ENCODE measurements at places on chromosomes 7 and 10.
A peak's percentile ranks its signal among the peaks of the same experiment; 100 is the strongest.

DNA sequence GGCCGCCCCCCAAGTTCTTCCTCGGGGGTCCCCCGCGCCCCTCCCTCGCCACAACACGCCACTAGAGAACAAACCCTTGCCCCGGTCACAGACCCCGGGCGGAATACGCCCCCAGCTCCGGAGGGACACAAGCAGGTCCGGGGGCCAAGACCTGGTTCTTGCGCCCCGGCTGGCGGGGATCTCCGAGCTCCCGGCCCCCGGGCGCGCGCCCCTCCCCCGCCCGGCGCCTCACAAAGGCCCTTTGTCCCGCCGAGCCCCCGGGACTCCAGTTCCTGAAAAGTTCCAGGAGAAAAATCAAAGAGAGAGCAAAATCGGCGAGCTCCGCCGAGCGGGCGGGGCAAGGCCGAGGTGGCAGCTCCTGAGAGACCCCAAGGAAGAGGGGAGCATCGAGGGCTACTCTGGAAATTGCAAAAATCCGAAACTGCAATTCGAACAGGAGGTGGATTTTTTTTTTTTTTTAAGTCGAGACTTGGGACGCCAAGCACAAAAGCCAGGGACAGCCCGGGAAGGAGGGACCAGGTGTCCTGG lies 4.0 kb downstream of the TNRC18 start:
- no peak for DNase-seq

GRCh38 chr7:35549781-35550180 lies 145.2 kb downstream of the HERPUD2 start:
- no peak for DNase-seq

- DNase-seq, result peak; percentile 91
Observed at GRCh38 chr10:102120142-102120990, at the start of gene LDB1. LDB1 (minus strand) TSS chr10:102120368; CDS start chr10:102120110, 258 bp downstream.

DNA sequence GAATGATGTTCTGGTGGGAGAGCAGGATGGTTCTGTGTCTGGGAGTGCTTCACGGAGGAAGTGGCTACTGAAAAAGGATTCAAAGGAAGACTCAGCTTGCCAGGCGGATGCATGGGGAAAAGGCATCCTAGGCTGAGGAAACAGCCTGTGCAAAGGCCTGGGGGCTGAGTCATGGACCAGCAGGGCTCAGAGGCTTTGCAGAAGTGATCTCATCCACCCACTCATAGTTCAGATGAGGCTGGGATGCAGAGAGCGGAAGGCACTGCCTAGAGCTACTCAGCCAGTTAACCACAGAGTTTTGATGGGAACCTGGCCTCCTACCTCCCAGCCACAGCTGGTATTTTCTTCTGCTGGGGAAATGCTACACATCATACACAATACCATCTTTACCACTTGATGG lies 15.8 kb upstream of the ADAMTS14 start:
- DNase-seq, result peak; percentile 99

DNA sequence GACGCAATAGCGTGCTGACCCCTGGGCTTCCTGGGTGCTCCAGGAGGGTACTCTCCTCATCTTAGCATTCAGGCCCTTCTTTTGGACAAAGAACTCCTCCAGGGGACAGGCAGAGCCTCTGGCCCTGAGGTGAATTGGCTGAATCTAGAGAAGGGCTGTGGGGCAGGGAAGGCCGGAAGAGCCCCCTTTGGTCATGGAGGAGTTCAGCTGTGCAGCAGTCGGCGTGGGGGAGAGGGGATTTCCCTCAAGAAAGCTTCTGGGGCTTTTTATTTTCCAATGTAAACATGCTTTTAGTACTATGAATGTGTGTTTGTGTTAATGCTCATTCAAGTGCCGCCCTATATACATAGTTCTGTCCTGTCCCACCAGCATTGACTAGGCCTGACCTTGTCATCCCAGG lies 38.8 kb downstream of the FIGNL1 start:
- DNase-seq, result no peak

DNA sequence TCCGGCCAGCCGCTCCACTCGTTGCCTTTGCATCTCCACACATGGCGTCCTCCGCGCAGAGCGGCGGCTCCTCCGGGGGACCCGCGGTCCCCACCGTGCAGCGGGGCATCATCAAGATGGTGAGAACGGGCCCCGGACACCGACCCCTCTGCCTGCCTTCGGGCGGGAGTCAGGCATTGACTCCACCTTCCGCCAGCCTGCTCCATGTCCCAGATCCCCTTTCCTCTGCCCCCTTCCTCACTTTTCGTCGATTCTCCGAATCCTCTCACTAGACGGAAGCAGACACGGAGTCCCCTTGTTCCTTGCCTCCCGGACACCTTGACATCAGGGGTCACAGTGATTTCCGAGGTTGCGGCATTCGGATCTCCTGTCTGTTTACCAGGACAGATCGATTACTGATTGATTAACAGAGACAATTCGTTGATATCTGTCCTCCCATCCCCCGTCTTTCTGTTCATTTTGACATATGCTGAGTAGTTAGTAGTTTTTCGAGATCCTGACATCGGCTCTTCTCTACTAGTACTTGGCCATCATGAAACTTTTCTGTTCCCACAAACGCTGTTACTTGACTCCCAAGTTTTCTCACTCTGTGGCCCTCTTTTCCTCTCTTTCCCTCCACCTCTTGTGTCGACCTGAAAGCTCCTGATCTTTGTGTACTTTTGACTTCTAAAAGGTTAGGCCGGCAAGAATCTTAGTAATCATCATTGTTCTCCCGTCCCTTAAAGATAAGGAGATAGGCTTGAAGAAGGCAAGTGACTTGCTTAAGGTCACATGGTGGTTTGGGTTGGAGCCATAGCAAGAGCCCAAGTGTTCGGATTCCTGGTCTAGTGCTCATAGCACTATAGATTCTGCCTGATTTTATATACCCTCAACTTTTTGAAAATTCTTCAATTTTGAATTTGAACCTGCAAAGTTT lies 597 bp downstream of the SND1 start:
- DNase-seq, result peak; percentile 55

- DNase-seq, result no peak
Observed at GRCh38 chr7:152865461-152865860, 105.9 kb downstream of the ACTR3B start.

DNA sequence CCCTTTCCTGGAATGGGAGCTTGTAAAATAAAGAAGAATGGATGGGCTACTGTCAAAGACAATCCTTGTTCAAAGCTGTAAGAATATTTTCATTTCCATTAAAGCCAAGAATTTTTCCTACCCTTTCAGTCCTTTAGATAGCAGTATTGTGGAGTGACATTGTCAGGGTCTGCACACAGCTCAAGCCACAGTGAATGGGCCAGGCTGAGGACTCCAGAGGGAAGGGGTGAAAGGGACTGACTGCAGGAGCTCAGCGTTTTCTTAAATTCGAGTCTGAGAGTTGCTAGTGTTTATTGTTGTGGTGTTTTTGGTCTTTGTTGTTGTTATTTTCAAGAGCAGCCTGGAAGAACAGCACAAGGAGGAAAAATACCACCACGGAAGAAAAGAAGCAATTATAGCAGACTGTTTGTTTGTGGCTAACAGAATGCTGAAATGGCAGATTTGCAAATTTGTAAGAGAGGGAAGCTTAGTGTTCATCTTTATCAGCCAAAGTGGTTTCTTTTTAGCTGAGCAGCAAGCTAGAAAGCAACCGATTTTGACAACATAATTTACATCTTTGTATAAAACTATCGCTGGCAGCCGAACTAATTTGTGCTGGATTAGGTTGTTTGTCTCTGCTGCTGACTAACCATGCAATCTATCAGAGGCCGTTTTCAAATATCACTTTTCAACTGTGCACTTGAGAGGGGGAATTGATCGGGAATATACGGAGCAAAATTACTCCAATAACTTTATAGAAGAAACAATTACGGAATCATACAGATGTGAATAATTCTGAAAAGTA lies 192.1 kb downstream of the LRMDA start:
- DNase-seq, result no peak

DNA sequence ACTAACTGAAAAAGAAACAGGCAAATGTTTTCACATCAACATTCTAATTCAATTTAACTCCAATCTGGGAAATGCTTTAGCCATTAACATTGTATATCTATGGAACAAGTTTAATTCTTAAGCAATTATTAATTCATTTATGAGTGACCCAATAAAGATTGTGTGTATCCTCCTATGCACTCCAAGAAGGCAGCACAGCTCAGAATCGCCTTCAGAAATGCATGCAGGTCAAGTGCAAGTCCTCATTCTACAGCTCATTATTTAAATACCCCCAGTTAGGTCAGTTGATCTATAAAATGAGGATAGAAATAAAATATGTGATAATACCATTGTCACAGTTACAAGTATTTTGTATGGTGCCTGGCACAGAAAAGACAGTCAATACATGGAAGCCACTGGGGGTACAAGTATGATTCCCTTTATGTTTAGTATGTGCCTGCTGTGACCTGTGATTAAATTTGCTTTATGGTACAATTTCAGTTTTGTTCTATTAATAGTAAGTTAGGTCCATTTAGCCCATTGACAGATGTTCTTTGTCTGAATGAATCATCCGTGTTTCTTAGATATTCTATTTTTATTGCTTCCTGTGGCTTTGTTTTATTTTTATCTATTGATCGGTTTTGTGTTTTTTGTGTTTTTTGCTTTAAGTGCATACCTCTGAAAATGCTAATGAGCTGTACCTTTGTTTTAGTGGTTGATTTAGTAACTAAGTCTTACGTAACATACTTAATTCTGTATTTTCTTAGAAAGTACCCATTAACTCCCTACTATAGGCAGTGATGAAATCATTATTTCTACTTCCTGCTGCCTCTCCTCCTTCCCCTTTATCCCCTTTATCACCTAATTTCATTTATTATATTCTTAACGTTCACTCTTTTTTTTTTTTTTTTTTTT lies 42.8 kb downstream of the CPXM2 start:
- DNase-seq, result no peak

- DNase-seq, result peak; percentile 92
Observed at GRCh38 chr10:89521368-89521767, 14.0 kb downstream of the SLC16A12 start.

GRCh38 chr10:11197878-11198277 lies 180.2 kb downstream of the CELF2 start:
- DNase-seq, result no peak

- no peak for DNase-seq
Observed at GRCh38 chr10:59346321-59346720, 16.0 kb downstream of the FAM13C start.

DNA sequence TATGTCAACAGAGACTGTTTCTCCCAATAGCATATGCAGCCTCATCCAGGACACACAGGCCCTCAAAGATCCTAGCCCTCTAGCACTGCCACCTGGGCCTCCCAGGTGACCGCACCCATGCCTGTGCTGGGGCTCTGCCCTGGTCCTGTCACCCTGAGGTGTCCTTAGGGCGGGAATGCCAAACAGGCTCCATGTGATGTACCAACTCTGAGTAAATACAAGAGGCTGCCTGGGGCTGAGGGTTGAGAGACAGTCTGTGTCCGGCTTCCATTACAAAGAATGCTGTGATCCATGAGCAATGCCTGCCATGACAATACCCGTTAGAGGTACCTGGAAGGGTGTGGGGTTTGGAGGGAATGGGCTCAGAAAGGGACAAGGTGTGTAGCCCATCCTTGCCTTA lies 83.0 kb upstream of the KAT6B start:
- no peak for DNase-seq

- DNase-seq, result no peak
Observed at GRCh38 chr7:113267271-113267670, 148.9 kb upstream of the SMIM30 start.

- peak; percentile 96 for DNase-seq
Observed at GRCh38 chr10:91901784-91902677, 7.3 kb downstream of the FGFBP3 start.

GRCh38 chr7:36400036-36400435 lies 10.4 kb downstream of the ANLN start:
- peak; percentile 9 for DNase-seq

GRCh38 chr7:41312235-41312634 lies 390.7 kb downstream of the INHBA start:
- DNase-seq, result no peak

DNA sequence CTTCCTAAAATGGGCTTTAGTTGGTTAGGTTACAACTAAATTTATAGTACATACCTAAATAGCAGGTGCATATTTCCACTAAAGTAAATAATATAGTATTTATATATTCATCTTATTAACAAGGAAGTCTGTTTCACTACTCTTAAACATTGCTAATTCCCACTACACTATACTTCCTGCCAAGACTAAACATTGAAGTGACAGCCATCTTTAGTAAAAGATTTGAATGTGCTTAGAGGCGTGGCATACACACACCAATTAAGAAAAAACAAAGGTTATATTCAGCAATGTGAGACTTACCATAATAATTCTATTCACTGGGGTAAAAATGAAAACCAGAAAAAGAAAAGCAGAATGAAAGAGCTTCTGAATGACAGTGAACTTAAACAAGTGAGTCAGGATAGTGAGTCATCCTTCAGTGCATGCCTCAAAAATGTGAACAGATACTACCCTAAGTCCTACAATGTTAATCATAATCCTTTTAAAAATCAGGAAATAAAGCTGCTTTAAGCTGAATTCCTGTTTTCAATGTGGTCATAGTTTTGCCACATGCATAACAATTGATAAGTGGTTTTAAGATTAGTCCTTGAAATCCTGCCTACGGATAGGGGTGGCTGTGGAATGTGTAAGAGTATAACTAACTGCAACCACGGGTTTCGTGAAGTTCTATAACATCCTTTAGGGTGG lies 59.4 kb downstream of the USP6NL start:
- peak; percentile 93 for DNase-seq

- no peak for DNase-seq
Observed at GRCh38 chr10:51905032-51905431, 205.6 kb upstream of the CSTF2T start.

DNA sequence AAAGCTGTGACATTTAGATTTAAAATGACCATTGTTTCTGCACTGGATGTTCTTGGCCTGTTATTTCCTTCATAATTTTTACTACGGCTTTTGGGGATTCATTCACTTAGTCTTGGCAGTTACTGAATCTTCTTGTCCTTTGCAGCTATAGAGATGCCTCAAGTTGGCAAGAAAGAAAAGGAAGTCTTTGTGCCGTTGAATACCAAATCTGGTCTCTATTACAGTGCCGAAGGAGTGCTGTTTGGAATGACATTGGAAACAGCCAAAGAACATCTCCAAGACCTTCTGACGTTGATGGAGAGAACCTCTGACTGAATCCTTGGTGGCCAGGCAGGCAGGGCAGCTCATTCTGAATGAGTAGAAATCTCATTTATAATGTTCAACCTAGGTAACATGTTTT lies 54.3 kb upstream of the NRP1 start:
- DNase-seq, result no peak

DNA sequence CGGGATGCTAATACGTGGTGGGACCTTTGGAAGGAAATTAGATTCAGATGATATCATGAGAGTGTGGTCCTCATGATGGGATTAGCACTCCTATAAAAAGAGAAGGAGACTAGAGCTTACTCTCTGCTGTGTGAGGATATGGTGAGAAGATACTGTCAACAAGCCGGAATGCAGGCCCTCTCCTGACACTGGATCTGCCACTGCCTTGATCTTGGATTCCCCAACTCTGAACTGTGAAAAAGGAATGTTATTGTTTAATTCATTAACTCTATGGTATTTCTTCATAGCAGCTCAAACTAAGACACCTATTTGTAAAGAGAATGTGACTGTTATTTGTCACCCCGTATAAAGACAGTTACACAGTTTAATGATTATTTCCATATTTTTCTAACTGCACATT lies 1227.5 kb upstream of the C7orf33 start:
- no peak for DNase-seq

Data from choroid plexus epithelial cell (primary cell).